Stimulated activated effector memory CD8-positive, alpha-beta T cell treated with anti-CD3 and anti-CD28 coated beads, Interleukin-12 subunit alpha, Interleukin-12 subunit beta, amount 100 ng/mL, for 72 hours (primary cell): ENCODE measurements at places on chromosomes 12 and 14.

DNA sequence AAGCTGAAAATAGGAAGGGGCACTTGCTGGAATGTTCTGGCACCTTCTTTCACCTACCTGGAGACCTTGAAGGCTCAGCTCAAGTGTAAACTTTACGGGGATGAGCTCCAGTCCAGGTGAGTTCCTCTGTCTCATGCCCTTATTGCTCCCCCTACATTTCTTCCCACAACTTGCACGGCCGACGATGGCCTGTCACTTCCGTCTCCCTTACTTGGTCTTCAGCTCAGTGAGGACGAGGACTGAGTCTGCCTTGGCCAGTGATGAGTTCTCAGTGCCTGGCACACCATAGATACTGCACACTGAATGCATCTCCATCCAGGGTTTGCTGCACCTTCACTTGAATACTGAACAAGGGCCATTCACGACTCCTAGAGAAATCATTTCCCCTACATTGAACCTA, 21.4 kb downstream of the ADGRD1 start:
- DNase-seq: no peak

DNA sequence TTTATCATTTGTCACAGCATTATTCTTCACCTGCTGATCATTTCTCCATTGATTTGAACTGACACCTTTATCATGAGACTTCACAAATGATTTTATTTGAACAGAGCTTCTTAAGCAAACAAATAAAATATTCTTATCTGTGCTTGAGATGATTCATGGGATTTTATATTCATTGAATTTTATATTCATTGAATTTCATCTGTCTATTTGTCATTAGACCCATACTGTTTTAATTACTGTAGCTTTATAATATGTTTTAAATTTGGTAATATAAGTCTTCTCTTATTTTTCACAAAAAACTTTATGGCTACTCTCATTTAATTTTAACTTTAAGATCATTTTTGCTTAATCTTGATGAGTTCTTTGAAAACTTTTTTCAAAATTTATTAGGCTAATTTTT, 777.4 kb upstream of the TBX3 start:
- no peak for DNase-seq

- DNase-seq: peak; percentile 60
Observed at GRCh38 chr14:101595887-101596721, 34.8 kb downstream of the DIO3 start.

GRCh38 chr12:15497671-15498292, 175.5 kb downstream of the PTPRO start:
- DNase-seq: no peak
